Neural crest cell (in vitro differentiated cells): ENCODE measurements at places on chromosomes 4 and X. TPM values are rescaled to one million over a fixed set of nuclear protein-coding genes. Genes with fewer than 3 reads are reported as not detected.

DNA sequence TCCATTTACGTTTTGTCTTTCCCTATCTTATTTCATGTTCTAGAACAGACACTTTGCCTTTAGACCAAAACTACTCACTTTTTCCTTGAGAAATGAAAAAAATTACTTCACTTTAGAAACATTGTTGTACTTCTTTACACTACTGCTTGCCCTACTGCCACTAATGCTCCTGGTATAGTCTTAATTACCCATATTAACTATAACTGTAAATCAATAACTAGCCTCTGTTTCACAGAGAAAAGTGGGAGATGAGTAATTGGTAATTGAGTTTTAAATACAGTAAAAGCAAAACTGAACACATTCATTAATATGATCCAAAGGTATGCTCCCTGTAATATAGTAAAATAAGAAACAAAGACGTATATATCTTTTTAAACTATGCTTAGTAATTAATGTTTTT, 111.1 kb upstream of the JADE1 start:
- DNase-seq: no peak

DNA sequence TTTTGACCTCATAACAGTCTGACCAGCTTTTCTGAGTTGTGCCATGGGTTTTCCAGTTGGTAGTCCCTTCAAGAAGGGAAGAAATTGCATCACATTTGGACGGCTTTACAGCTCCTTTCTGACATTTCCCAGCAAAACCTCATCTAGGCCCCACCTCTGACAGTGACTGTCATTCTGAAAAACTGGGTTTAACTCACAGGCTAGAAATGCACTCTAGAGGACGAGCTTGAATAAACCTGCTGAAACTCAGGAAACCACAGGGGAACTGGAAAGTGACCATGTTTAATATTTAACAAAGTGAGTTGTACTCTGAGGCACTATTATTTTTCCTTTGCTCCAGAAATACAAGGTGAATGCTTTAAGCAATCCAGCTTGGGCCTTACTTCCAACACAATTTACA, 434.3 kb upstream of the RASGEF1B start:
- DNase-seq: no peak

- no peak for DNase-seq
Observed at GRCh38 chr4:15390494-15390893, 37.3 kb upstream of the C1QTNF7 start.

GRCh38 chr4:86512631-86513030, 81.5 kb upstream of the PTPN13 start:
- no peak for DNase-seq

DNA sequence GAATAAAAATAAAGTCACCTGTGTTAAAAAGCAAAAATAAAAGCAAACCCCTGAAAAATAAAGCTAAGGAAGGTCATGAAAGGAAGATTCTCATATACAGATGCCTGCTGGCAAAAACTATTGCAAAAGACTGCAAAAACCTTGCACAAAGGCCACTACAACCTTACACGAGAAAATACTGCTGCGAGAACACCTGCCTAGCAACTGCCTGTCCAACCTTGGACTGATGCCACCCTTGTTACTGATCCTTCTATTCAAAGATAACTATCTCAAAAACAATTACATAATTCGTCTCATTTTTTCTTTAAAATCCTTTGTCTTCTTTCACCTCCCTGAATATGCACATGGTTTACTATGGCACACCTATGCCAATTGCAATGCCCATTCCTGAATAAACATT, 49.6 kb downstream of the SLC2A9 start:
- no peak for DNase-seq

DNA sequence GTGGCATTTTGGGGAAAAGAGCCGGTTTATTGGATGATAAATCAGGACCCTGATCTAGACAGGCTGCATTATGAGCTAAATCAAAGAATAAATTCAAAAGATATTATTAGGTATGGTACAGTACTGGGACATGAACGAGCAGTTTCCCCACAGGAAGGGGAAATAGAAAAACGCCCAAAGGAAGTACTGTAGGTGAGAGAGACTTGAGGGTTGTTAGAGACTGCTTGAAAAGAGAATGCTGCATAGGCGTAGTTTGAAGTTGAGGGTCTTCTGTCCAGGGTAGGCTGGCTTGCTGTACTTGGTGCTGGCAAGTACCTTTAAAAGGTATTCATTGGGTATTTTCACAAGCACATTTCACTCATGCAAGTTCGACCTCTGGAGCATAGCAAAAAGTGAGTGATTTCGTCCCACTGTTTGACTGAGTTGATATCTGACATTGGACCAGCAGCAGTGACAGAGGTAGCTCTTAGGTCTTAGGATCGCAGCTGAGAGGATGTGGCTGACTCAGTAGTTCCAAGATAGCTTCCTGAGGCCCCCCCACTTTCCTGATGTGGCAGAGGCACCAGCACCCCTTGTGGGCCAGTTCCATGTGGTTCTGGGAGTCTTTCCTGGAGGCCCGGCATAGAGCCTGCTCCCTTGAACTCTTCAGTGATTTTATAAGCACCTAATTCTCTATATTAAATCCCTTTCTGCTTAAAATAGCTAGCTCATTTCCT, 64.3 kb downstream of the TMEM131L start:
- no peak for DNase-seq

GRCh38 chr4:74822603-74823002, 28.3 kb upstream of the BTC start:
- DNase-seq: no peak

DNA sequence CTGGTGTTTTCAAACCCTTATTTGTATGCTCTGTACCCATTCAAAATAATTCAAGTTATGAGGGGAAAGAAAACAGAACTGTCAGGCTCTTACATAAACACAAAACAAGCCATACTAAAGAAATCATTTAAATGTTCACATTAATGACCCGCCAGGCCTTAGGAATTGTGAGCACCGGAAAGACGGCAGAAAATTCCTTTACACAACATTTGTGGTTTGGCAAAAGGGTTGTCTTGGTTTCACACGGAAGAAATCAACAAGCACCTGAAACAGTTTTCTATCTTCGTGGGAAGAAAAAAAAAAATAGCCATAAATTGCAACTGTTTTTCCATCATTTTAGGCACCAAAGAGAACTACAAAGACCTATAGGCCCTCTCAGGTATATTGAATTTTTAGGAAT, 188.5 kb upstream of the FTHL17 start:
- no peak for DNase-seq

DNA sequence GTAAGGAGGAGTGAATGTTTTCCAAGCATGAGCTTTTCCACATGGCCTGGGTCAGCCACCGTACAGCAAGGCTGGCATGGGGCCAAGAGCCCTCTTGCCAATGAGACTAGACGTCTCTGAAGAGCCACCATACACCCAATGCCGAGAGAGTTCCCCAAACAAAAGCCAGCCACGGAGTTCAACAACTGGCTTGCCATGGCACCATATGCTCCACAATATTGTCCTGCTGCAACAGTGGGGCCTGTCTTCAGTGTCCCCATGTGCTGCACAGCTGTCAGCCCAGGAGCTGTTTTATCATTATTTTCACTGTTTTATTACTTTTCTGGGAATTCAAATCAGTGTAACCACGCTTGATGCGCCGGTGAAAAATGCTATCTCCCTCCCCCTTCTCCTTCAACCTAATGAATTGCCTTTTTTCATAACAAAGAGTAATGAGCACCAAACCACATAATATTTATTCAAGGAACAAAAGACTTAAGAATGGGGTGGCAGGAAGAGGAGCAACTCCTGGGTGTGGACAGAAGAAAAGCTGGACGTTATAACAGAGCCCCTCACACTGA, 18.4 kb downstream of the MAML3 start:
- DNase-seq: no peak

- no peak for DNase-seq
Observed at GRCh38 chrX:120294651-120295050, 16.6 kb downstream of the TMEM255A start.

VCX3B gene
- not detected in 2 replicates for total RNA-seq

GPRASP1 gene
- total RNA-seq: 4.9 and 5.6 TPM in 2 replicates
